ENCODE measurements at places on chromosomes 6 and 20.

DNA sequence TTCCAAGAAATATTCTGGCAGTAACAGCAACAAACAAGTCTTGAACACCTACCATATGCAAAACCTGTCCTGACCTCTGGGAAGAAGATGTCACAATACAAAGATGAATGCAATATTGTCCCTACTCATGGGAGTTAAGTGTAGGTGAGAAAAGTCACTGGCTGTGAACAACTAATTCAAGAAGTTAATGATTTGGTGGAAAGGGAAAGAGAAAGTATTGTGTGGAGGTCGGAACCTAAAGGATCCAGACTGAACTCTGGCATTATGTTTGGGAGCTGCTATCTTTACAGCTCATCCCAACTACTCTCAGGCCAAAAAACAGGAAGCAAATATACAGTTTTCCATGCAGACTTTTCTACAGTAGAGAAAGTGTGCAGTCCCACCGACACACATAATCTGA, 285.3 kb upstream of the PRDM1 start:
- no peak for DNase-seq

GRCh38 chr20:24948939-24949679, at the start of gene CST7:
CST7 (plus strand) TSS chr20:24949269; CDS start chr20:24949506, 237 bp downstream.
- no peak for DNase-seq

- no peak for DNase-seq
These were observed 437.8 kb downstream of the UTRN start for GRCh38 chr6:144722925-144723324.

DNA sequence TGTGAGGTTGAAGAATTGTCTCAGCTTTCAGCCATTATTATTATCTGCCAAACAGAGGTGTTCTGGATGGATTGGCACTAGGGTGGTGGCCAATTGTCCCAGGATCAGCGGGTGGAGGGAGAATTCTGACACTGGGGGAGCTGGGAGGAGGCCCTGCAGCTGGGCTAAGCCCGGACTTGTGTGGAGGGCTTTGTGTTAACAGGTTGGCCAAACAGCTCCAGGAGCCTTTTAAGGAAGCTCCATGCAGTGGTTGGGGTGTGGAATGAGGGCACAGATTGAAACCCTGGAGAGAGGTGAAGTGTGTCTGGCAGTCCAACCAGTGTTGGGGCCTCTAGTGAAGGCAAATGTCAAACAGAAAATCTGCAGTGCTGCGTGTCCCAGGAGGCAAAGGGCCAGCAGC, 135.8 kb downstream of the IMPG1 start:
- DNase-seq: no peak

DNA sequence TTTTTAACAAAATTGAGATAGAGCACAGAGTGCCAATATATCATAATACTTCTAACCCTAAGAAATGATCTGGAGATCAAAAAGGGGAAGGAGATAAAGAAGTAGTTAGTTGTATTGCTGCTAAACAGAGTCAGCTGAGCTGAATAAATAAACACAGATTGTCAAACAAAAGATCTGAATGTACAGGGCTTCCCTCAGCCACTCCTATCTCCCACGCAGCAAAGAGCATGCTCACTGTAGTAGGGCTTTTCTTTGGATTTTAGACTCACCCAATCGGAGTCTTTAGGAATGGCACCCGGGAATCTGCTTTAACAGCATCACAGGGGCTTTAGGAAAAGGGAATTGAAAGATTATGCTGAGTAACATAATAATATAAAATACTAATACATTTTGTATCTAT, 222.2 kb upstream of the STXBP5 start:
- DNase-seq: no peak

- DNase-seq: no peak
These were observed 2.5 kb upstream of the SLCO4A1 start for GRCh38 chr20:62639765-62640164.

DNA sequence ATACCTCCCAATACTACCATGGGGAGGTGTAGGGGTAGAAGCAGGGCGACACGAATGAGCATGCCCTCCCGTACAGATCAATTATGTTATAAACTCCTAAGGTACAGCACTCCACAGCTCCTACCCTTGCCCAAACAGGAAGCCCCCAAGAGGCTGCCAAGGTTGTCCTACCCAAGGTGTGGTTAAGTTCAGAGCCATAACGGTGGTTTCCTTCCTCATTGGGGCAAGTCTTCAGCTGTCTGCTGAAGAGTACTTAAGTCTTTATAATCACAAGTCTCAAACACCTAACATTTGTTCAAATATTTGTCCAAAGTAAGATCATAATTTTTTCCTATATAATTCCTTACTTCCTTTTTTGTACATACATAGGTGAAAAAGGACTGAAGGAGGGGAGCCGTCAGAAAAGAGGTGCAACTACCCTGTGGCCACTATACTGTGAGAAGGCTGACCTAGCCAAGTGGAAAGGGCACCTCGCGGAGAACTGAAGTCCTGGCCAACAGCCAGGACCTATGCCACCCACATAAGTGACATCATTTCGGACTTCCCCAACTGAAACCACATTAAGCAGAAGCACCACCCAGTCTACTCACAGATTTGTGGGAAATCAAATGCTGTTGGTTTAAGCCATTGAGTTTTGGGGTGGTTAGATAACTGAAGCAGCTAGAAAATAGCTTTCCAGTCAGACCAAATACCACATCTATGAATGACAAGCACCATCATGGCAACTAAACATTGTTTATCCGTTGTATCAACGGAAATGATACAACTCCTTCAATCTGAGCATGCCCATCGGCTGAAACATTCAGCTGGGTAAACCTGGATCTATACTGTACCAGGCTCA, 2.9 kb upstream of the RAB22A start:
- peak; percentile 39 for DNase-seq

- DNase-seq: no peak
These were observed 16.0 kb downstream of the THBS2 start for GRCh38 chr6:169237496-169238134.

DNA sequence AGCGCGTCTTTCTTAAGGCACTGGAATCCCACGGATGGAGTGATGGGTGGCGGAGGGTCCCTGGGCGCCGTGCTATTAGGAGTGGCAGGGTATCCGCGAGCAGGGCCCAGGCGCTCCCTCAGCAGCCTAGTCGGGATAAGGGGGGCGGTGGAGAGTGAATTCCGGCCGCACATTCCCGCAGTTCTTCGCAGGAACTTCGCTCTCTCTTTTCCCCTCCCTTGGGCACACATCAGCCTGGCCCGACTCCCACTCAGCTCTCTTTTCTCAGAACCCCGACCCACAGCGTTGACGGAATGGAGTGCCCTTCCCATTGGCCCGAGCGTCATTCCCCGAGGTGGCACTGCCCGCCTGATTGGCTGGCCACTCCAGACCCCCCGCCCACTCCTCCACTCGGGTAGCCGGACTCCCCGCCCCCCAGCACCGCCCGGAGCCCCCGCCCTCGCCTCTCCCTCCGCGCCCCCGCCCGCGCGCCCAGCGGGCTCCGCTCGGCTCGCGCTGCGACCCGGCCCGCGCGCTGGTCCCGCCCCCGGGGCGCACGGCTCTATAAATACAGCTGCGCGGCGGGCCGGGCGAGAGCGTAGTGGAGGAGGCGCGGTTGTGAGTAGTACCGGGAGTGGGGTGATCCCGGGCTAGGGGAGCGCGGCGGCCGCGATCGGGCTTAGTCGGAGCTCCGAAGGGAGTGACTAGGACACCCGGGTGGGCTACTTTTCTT, at the start of gene ID4:
Gene ID4, plus strand, starts transcription at position 572 of the 712 bp plus-strand sequence. CDS start 385 bp downstream, outside the sequence.
- peak; percentile 96 for DNase-seq

GRCh38 chr6:37314487-37315156, 39.2 kb upstream of the RNF8 start:
- peak; percentile 39 for DNase-seq

- no peak for DNase-seq
These were observed 101.1 kb downstream of the ZFAND3 start for GRCh38 chr6:37920667-37921066.

- peak; percentile 6 for DNase-seq
These were observed 1.0 kb upstream of the E2F3 start for GRCh38 chr6:20400456-20401204.

DNA sequence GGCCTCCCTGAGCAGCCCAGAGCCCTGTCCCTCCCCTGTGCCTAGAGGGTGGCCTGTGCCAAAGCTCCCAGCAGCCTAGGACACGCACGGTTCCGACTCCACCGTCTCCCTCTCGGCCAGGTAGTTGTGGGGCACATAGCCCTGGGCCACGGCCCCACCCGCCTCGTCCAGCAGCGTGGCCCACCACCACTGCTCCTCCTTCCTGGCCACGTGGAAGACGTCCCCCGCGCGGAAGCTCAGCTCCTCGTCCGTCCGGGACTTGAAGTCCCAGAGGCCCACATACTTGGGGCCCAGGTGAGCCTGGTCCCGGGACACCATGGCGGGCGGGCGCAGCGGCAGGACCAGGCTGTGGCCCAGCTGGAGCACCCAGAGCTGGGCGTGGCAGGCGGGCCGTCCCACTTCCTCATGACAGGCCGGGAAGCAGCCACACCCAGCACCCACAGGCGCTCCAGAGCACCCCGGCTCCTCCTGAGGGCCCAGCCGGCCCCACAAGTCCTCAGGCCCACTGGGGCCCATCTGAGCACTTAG, at the start of gene PTK6:
Gene PTK6, minus strand, starts transcription at position 380 of the 528 bp plus-strand sequence. Its CDS starts 62 bp downstream, at position 318.
- no peak for DNase-seq

DNA sequence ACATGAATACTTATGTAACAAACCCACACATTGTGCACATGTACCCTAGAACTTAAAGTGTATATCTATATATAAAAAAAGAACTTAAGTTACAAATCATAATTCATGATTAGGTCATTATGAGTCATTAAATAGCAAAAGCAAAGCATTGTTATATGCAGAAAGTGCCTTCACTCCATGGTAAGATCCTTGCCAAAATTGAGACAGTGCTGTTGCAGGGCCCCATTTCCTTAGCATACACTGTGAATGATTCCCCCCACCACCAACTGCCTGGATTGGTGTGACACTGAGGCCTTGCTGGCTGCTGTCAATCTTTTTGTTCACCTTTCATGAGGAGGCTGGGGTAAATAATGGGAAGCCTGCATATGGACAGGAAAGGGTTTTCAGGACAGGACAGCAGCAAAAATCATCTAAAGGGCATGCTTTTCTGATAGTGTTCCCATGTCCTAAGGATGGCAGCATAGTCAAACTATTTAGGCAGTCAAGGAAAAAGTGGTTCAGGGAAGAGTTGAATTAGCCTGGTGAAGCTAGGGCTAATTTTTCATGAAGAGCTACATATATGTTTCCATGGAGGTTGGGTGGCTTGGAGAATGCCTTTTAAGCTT, 188.2 kb upstream of the ASCC3 start:
- no peak for DNase-seq

GRCh38 chr20:49674383-49675352, 39.0 kb downstream of the B4GALT5 start:
- DNase-seq: no peak

- no peak for DNase-seq
These were observed 28.9 kb downstream of the TCF21 start for GRCh38 chr6:133917781-133918180.

DNA sequence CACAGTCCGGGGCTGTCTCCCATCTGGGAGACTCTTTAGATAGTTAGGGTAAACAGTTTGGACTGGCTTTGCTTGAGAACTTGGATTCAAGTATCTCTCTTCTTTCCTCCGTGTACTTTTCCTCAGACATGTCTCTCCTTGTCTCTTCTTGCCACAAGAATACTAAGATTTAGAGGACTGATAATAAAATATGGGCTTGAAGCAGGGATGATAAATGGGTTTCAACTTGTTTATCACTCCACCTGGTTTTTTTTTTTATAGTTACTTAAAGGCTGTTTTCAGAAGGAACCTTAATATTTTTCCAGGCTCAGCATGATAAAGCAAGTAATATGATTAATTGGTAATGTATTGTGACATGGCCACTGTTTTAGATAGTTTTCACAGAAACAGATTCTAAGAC, 40.9 kb upstream of the KIF13A start:
- no peak for DNase-seq

DNA sequence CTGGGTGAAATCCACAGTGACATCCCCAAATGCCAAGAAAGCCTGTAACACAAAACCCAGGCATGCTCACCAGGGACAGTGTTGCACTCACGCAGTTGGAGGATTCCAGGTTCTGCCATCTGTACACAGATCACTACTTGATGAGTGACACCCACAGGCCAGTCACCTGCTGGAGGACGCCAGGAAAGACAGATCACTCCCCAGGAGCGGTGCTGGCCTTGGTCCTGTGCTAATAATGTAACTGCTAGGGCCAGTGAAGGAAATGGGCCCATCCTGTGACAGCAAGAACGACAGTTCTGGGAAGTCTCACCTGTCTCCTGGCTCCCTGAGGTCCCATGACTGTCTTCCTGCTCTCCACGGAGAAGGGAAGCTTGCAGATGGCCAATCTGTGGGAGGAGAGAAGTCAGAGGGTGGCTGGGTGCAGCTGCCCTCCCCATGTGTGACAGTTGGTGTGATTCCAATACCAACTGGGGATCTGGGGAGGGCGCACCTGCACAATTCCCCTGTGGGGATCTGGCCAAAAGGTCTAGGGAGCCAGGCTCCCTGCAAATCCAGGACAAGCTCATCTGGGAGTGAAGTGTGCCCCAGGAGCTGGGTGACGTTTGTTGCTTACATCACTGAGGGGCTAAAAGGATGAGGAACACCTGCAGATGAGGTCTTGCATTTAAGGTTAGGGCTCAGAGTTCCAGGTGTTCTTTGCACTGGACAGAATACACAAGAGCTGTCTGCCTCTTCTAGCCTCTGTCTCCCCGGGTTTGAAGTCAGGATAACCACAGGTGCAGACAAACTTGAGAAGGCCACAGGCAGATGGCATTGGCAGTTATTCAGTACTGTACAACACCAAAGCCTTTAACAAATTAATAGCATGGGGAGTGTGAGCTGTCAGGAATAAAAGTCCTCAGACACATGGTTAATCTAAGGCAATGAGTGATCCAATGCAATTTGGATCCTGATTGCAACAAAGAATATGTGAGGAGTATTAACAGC, 10.3 kb downstream of the ZNF337 start:
- DNase-seq: no peak

DNA sequence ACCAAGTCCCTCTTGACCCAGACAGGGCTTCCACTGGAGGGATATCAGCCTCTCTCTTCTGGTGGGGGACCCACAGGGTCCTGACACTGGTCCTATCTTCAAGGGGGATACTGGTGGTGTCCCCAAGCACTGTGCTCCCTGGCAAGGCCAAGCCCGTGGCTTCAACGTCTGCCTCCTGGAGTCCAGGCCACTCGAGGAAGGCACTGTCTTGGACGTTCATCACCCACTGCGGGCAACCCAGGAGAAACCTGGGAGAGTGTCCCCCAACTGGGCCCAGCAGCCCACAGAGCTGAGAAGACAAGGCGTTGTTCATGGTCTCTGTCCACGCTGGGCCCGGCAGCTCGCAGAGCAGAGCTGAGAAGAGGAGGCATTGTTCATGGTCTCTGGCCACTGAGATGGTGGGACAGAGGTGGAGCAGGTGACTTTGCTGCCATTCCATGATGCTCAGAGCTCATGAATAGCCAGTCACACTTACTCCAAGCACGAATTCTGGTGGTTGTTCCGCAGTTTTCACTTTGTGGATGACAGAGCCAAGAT, 37.5 kb upstream of the FRMD1 start:
- DNase-seq: no peak

- no peak for DNase-seq
These were observed 40.1 kb downstream of the TRAF3IP2 start for GRCh38 chr6:111565326-111566221.

- DNase-seq: no peak
These were observed 1.9 kb upstream of the KIAA1586 start for GRCh38 chr6:57044568-57044967.

All from right lung (tissue), 10 donors.